COR-L47 (cell line): ENCODE measurements at places on chromosomes 1 and 21.

GRCh38 chr21:15430577-15430976 is 299.2 kb upstream of the USP25 start:
- DNase-seq, result no peak

DNA sequence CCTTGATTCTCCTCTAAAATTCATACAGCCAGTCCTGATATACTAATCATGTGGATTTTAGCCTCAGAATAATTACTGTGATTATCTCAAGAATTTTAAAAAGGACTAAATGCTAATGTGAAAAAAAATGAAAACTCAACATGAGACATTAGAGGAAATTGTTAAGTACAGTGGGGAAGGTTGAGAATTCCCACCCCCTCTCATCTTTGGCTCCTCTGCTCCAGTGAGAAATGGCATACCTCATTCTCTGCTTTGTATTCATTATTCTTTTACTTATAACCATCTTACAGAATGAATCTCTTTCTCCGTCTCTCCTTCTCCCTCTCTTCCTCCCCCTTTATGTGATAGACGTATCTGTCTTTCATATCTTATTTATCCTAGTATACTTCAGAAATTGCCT is 70.9 kb downstream of the DIRAS3 start:
- DNase-seq, result no peak

DNA sequence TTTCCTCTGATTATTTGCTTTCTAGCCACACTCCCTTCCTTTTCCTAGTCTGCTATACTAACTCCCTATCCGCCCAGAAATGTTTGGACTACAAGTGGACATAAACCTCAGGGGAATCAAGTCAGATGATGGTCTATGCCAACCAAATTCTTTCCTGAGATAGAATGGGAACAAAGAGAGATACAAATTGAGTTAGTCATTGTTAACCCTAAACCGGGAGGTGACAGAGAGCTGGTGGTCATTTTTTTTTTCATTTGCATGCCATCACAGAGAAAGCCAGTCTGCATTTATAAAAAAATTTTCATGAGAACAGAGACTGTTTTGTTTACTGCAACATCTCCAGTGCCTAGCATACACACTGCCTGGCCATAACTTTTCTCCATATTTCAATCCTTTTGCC is 35.0 kb downstream of the MYSM1 start:
- no peak for DNase-seq

DNA sequence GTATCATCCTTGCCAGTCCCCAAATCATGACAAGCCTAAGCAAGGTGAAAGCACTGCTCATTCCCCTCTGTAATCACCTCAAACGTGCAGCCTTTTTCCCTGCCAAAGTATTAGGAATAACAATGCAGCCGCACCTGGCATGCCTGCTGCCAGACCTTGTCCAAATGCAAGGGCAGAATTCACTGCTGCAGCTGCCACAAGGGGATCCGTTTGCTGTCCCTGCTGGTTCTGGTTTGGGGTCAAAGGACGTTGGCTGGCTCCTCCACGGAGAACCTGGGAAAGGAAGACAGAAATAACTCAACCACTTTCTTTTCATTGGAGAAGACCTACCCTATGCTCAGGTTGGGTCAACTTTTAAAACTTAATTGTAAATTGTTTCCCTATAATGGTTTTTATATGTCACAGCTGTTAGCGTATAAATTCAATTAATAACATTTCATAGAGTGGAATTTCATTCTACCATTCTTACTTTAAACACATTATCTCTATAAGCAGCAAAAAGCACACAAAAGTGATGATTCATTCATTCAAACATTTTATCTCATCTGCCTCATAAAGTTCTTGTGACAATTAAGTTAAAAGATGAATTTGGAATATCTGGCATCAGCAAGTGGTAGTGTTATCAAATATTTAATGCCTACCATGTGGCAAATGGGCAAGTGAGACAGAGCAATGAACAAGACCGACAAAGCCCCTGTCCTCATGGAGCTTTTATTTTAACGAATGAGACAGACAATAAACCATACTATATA is 59.8 kb upstream of the SDC3 start:
- peak; percentile 51 for DNase-seq

DNA sequence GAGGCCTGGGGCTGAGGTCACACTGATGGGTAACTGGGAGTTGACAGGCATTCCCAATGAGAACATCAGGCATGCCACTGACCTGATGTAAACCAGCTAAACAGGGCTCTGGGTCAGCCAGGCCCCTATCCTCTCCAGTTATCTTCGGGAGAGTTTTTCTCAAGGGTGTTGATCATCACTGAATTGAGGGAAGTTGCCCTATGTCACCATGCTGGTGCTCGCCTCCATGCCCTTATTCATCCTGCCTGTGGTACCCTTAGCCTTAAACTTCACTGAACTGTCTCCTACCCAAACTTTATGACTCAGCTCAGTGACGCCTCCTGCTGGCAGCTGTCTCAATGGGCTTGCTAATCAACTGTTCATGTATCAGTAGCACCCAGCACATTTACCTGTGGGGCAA is 80.7 kb upstream of the TNR start:
- no peak for DNase-seq

GRCh38 chr1:165857046-165857801 is 29.8 kb downstream of the UCK2 start:
- DNase-seq, result no peak

GRCh38 chr21:43911935-43912487 is 47.0 kb downstream of the AGPAT3 start:
- DNase-seq, result no peak

GRCh38 chr1:115927971-115928370 is 48.3 kb upstream of the SLC22A15 start:
- no peak for DNase-seq

DNA sequence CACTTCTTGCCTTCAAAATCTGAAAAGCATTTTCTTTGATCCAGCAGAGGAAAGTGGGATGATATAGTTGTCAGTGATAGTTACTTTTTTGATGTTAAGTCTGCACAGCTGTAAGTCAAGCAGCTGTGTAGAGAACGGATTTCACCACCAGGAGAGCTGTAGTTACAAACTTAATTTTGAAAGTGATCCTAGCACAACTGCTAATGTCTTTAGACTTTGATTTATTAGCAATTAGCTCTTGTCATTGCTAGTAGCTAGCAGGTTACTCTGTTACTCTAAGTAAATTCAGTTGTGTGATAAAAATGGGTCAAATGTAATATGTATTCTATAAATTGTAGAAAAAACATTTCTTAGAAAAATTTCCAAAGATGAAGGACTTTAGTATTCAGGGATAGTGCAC is 46.0 kb downstream of the ALG6 start:
- no peak for DNase-seq

- DNase-seq, result no peak
These were observed 118.7 kb downstream of the CASZ1 start for GRCh38 chr1:10677491-10678391.

DNA sequence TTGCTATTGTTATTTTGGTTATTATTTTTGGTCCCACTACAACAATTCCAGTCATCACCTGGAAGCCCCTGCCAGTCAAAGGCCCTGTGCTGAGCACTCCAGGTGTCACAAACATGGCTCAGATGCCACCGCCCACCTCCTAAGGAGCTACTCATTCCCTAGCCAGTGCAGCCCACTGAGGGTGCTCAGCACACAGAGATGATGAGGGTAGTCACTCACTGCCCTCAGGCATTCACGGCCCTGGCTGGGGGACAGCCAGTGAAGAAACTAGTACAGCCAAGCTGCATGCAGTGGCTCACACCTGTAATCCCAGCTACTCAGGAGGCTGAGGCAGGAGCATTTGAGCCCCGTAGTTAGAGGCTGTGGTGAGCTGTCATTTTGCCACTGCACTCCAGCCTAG is 42.3 kb downstream of the NIPAL3 start:
- DNase-seq, result no peak

DNA sequence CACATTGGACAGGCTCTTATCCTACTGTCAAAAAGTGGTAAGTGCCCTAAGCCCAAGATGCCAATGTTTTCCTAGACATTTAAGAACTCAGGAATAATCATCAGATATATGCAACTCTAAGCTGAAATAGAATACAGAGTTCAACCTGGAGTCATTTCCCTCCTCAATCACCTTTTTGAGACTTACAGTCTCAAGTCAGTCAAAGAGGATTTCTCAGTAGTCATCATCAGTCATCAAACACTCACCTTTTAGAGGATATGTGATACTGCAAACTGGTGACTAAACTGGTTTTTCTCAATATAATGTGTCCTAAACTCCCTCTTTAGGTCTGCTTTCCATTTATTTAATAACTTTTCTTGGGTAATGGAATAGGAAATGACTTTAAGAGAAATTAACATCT is 145.3 kb upstream of the ADAMTS5 start:
- DNase-seq, result no peak

- DNase-seq, result no peak
These were observed 51.0 kb upstream of the ERRFI1 start for GRCh38 chr1:8077120-8077573.

GRCh38 chr1:229344937-229345684 is 2.3 kb upstream of the CCSAP start:
- no peak for DNase-seq
